ENCODE measurements at places on chromosomes 13 and 19.

- DNase-seq = no peak
Measured at GRCh38 chr13:111947876-111948275, 119.1 kb upstream of the SOX1 start.

- DNase-seq = no peak
Measured at GRCh38 chr13:44257796-44258195, 115.8 kb upstream of the SERP2 start.

DNA sequence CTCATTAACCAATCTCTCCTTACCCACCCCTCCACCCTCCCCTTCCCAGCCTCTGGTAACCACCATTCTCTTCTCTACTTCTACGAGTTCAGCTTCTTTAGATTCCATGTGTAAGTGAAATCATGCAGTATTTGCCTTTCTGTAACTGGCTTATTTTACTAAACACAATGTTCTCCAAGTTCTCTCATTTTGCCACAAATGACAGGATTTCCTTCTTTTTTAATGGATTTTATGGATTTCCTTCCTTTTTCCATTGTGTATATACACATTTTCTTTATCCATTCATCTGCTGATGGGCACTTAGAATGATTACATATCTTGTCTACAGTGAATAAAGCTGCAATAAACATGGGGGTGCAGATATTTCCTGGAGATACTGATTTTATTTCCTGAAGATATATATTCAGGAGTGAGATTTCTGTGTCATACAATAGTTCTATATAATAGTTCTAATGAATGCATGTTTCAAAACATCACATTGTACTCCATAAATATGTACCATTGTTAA, 20.2 kb downstream of the KCTD12 start:
- DNase-seq = no peak

- no peak for DNase-seq
Measured at GRCh38 chr19:30204721-30205120, 167.5 kb upstream of the ZNF536 start.

- DNase-seq = no peak
Measured at GRCh38 chr13:113835461-113836270, 28.2 kb downstream of the GAS6 start.

DNA sequence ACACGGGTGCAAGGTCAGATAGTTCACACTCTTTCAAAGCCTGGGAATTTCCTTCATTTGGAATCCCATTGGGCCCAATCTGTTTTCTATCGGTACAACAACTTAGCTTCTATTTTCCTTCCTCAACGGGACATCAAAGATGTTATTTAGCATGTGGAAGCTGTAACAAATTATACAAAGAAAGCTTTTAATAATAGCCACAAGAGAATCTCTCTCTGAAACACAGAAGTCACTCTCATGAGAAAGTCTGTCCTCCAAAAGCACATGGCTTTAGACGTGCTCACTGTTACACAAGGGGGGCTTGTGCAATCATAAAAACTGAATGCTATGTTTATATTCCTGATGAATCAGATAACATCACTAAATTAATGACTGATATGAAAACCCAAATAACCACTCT, 28.9 kb upstream of the CYSLTR2 start:
- no peak for DNase-seq

GRCh38 chr13:45899406-45899805, 47.9 kb upstream of the SIAH3 start:
- DNase-seq = no peak

DNA sequence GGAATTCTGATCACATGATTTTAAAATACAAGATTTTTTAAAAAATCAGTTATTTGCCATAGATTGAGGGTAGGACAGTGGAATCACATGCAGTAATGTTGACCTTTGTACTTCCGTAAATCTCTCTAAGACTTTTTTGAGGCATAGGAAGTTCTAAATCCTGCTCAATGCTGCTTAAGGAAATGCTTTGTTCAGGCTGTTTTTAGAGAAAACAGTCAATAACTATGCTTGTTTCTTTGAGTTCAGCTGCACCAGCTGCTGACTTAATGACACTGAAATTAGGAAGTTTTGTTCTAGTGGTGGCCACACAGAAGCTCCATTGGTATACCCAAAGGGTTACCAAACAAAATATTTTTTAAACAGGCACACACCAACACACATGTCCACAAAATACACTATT, 60.9 kb downstream of the KLF12 start:
- DNase-seq = no peak
